ENCODE measurements at places on chromosomes 13 and 19.

DNA sequence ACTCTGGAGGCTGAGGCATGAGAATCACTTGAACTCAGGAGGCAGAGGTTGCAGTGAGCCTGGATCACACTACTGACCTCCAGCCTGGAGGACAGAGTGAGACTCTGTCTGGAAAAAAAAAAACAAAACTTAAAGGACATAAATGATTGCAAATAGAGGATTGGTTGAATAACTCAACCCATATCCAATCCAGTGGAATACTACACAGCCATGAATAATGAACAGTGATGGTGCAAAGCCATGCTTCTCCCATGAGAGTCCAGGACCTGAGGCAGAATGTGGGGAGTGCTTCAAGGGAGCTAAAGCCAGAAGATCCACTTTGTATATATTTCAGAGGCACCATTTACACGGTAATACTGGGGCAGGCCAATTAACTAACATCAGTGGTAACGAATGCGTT lies 2.2 kb upstream of the CEACAM18 start:
- no peak for DNase-seq

DNA sequence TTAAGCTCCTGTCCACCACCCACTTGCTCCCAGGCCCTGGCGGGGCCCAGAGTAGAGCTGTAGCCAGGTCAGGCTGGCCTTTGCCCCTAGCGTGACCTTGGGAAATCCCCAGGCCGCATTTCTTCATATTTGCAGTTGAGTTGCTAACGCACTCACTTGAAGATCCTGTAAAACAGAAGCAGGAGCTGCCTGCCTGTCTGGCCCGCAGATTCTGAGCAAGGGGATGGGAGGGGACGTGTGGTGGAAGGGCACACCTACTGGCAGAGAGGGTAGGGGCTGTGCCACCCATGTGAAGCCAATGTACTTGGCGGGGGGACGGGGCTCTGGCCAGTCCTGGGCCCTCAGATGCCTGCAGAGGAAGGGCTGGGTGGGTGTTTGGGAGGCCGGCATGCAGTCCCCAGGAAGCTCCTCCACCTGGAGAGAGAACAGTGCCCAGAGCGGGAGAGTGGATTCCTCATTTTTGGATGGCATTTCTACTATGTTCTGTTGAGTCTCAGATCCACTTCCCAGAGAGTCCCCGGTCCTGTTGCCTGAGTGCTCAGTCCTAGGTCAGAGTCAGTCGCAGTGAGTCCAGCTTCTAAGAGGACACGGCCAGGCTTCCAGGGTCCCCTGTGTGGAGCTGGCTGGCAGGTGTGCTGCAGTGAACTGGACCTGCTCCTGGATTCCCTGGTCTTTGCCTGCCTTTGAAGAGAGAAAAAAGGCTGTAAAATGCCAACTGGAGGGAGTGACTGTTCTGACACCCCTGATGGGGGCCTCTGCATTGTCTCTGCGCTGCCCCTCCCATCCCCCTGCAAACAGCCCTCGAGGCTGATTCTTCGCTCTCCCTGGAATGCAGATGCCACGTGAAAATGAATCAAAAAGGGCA lies 62.9 kb downstream of the GGACT start:
- DNase-seq, result no peak

GRCh38 chr13:48186722-48187121 lies 46.3 kb upstream of the ITM2B start:
- no peak for DNase-seq

- DNase-seq, result no peak
Observed at GRCh38 chr13:73844986-73845385, 289.2 kb downstream of the KLF12 start.

GRCh38 chr19:50851620-50852019 lies 3.1 kb upstream of the KLK3 start:
- DNase-seq, result no peak

DNA sequence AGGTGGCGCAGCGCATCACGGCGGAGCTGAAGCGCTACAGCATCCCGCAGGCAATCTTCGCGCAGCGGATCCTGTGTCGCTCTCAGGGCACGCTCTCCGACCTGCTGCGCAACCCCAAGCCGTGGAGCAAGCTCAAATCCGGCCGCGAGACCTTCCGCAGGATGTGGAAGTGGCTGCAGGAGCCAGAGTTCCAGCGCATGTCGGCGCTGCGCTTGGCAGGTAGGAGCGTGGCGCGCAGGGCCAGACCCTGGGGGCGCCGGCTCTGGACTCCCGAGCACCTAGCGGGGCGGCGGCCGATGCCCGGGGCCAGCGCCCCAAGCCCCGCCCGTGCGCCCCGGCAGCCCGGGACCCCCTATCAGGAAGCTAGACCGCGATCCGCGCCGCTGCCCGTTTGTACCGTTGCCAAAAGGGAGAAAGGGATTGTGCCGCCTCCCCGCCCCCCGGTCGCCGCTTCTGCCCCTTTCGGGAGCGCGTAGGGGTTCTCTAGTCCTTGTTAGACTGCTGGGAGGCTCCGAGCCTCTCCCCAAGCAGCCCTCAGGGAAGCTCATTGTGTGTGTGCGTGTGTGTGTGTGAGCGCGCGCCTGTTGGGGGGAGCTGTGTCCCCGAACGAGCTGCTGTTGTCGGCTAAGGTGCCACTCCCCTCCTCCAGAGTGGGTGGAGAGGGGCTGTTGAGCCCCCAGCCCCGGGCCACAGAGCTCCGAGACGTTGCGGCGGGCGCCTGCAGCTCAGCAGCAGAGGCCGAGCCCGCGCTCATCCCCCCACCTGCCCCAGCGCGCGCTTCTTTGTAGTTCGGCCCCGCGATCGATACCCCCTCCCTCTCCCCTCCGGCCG lies 1.5 kb downstream of the ONECUT3 start:
- no peak for DNase-seq

DNA sequence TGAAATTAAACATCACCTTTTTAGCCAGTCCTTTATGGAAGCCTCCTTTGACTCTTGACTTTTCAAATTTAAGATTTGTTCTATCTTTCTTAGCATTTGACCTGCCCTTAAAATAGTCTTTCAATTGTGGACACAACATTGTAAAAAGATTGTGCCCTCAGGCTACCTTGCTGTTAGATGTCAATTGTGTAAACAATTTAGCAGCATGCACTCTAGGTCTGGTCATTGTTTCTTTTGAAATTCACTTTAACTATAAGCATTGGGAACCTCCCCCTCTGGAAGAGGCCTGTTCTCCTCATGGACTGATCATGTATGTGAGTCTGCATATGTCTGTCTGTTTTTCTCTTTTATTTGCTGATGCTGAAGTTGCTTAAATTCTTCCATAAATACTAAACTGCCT lies 31.5 kb upstream of the PABPC3 start:
- no peak for DNase-seq

DNA sequence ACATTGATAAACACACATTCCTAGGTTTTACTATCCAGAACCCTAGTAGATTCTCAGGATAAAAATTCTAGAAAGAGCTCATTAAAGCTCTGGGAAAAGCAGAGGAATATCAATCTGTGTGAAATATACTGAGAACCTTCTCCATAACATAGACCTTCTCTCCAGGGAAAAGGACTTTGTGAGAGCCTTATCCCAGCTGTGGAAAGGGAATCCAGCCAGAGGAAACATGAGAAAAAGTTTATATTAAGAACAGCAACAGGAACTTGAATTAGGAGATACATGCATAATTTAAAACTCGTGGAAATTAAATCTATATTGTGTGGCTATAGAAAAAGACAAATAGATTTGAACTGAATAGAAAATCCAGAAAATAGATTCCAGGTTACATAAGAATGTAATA lies 1639.9 kb downstream of the EFNB2 start:
- no peak for DNase-seq

DNA sequence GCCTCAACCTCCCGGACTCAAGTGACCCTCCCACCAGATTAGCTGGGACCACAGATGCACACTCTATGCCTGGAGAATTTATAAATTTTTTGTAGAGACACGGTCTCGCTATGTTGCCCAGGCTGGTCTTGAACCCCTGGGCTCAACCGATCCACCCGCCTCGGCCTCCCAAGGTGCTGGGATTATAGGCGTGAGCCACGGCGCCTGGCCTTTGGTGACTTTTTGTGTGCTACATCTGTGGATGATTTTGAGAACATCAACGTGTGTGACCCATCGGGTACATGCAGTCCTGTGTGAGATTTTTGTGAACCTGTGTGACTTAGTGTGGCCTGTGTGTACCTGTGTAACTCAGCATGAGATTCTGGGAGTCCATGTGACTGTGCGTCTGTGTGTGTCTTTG lies 8.5 kb upstream of the NFIX start:
- no peak for DNase-seq

GRCh38 chr19:48480558-48481500 lies 11.7 kb downstream of the CYTH2 start:
- peak; percentile 64 for DNase-seq

DNA sequence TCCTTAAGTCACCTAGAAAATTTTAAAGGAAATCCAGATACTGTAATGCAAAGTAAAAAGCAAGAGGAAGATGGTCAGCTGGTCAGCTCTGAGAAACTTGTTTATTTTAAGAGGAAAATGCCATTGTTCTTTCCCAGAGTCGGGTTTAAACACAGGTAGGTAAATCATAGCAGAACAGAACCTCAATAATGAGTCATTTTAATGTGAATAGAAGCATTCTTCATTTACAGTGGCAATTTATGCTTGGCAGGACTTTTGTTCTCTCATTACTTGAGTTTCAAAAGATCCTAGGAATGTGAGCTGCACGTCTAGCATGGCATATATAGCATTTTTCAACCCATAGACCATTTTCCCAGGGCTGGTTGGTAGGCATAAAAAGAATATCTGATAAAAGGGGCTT lies 132.3 kb downstream of the LIG4 start:
- no peak for DNase-seq

DNA sequence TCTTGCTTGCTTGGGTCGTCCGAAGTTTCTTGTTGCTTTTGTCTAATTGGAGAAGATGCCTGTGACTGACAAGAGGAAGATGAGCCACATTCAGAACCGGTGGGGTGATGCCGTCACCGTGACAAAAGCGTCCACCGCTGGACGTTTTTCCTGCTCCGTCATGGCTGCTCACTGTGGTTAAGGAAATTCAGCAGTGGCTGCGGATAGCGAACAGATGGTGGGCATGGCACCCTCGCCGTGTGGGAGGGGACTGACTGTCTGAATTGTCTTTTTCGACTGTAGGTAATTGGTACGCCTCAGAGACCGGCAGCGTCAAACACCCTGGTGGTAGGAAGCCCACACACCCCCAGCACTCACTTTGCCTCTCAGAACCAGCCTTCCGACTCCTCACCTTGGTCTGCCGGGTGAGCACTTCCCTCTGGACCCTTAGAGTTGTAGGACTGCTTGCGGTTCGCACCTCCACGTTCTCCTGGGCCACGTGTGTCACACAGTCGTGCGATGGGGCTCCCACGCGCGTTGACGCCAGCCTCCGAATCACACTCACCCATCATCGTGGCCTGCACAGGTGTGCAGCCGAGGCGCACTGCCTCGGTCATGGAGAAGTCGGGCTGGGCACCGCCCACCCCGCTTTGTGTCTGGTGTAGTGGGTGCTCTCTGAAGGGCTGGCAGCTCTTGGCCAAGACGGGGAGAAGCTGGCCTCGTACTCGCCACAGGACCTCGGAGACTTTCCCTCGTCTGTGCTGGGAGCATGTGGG lies 26.5 kb downstream of the ATP4B start:
- no peak for DNase-seq

GRCh38 chr19:2659856-2660432 lies 42.5 kb downstream of the GNG7 start:
- no peak for DNase-seq

- no peak for DNase-seq
Observed at GRCh38 chr19:48303367-48303766, 22.0 kb upstream of the EMP3 start.

GRCh38 chr19:28420811-28421550 lies 792.0 kb downstream of the UQCRFS1 start:
- no peak for DNase-seq

GRCh38 chr13:38386421-38386820 lies 36.8 kb downstream of the UFM1 start:
- DNase-seq, result no peak

DNA sequence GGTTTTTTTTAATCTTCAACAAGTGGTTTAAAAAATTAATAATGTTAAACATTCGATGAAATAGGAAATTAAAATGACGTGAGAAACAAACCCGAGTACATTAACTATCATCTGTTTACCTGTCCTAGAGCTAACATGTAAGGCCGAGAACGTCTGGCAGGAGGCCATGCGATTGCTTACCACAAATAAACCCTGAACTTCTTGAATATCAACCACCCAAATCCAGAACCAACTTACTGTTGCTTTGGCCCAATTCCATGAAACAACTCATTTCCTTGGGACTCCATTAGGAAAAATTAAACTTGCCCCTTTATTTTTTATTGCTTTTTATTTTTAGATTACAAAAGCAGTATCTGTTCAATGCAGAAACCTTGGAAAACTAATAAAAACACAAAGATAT lies 228.9 kb upstream of the IRS2 start:
- DNase-seq, result no peak

GRCh38 chr19:49427855-49428546 lies 2.8 kb downstream of the GFY start:
- DNase-seq, result no peak

GRCh38 chr13:29369060-29369743 lies 226.3 kb downstream of the SLC7A1 start:
- DNase-seq, result no peak

- DNase-seq, result no peak
Observed at GRCh38 chr19:19181488-19181998, 10.4 kb downstream of the BORCS8 start.

DNA sequence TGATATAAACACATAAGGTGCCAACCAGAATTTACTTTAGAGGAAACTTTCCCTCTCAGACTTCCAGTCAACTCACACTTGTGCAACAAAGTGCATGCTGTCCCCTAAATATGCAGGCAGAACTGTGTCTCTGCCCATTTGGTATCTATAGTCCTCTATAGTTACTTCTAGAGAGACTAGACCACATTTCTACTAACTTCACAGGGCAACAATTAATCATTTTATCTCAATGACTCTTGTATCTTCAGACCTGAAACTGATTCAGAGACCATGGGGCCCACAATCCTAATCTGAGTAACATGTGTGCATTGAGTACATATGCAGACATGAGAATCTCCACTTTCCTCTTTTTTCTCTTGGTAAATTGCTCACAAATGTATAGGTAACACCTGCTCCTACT lies 158.1 kb downstream of the ZNF486 start:
- DNase-seq, result no peak

- no peak for DNase-seq
Observed at GRCh38 chr13:95156208-95156607, 145.0 kb downstream of the ABCC4 start.

GRCh38 chr19:55391191-55391670 lies 5.5 kb downstream of the RPL28 start:
- DNase-seq, result no peak

DNA sequence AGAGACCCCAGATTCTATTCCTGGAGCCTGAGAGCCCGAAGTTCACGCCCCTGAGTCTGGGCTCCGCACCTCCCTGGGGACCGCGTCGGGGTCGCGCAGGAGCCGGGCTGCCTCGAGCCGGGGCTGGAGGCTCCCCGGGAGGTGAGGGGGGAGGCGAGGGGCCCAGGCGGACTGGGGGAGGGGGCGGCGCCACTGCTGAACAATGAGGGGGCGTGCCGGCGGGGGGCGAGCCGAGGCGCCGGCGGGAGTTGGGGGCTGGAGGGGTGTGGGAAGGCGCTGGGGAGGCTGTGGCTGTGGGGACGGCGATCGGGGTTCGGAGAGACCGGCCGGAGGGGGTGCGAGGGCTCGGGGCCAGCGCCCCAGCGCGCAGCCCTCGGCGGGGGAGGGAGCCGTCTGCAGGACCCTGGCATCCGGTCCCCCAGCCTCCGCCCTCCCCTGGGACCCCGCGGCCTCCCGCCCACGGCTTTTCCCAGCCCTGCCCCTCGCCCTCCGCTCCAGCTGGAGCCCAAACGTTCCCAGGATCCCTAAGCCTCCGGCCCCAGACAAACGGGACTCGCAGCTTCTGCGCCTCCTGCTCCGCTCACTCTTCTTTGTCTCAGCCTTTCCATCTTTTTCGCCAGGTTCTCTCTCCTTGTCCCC lies 922 bp downstream of the PLEKHG2 start:
- DNase-seq, result no peak
